Astrocyte (in vitro differentiated cells and primary cell): ENCODE measurements at places on chromosomes 16 and 17.

GRCh38 chr17:81365148-81365600 lies 30.1 kb upstream of the BAHCC1 start:
- no peaks in the 10 kb centered on the region for H3K36me3 ChIP-seq
- peak; percentile 72 for DNase-seq
- peaks cover 22% of the 10 kb centered on the region for H3K4me1 ChIP-seq
- H3K27me3 ChIP-seq: peaks cover 24% of the 10 kb centered on the region
- H3K4me3 ChIP-seq: peak overlapping the region; percentile 32

GRCh38 chr16:85274924-85275323 lies 162.7 kb upstream of the CIBAR2 start:
- no peak overlapping the region for H3K4me3 ChIP-seq
- H3K36me3 ChIP-seq: no peaks in the 10 kb centered on the region
- H3K27me3 ChIP-seq: no peaks in the 10 kb centered on the region
- DNase-seq: no peak
- no peak overlapping the region for H3K27ac ChIP-seq

DNA sequence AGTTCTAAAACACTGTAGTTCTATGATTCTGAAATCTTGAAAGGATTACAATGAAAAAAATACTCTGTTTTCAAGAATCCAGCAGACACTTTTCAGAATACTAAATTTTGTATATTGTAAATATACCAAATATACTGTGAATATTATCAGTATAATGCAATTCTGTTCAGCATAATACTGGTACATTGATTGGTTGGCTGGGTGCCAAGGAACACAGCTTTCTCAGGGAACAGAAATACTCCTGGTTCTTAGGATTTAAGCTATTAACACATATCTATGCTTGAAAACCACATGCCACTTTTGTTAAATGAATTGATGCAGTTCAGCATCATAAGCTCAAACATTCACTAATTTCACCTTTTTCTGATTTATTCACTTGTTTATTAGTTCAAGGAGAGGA lies 2.5 kb upstream of the GINS3 start:
- H3K4me1 ChIP-seq: no peaks in the 10 kb centered on the region
- peaks cover 3% of the 10 kb centered on the region for H3K27me3 ChIP-seq
- H3K36me3 ChIP-seq: no peaks in the 10 kb centered on the region
- no peak for DNase-seq
- no peak overlapping the region for H3K27ac ChIP-seq

- H3K4me3 ChIP-seq: no peak overlapping the region
- H3K36me3 ChIP-seq: no peaks in the 10 kb centered on the region
- no peak overlapping the region for H3K27ac ChIP-seq
- H3K4me1 ChIP-seq: no peaks in the 10 kb centered on the region
- no peak for DNase-seq
Observed at GRCh38 chr16:76396977-76397376, 119.8 kb downstream of the CNTNAP4 start.

DNA sequence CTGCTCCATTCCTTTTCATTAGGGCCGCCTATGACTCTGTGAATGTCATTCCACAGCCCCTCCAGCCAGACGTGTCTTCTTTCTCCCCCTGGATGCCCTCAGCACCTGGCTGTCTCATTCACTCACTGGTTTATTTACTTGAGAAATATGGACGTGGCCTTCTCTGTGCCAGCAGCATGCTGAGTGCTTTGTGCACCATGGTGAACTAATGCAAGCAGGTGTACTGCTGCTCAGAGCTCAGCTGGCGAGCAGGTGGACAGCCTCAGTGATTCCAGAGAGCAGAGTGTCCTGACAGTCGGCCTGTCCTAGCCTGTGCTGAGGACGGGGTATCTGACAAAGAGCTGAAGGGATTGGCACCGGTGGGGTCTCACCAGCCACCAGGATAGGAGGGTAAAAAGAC lies 96.7 kb downstream of the GNAO1 start:
- no peak overlapping the region for H3K27ac ChIP-seq
- H3K4me1 ChIP-seq: no peaks in the 10 kb centered on the region
- peaks cover 3% of the 10 kb centered on the region for H3K27me3 ChIP-seq
- no peak overlapping the region for H3K4me3 ChIP-seq
- DNase-seq: no peak

DNA sequence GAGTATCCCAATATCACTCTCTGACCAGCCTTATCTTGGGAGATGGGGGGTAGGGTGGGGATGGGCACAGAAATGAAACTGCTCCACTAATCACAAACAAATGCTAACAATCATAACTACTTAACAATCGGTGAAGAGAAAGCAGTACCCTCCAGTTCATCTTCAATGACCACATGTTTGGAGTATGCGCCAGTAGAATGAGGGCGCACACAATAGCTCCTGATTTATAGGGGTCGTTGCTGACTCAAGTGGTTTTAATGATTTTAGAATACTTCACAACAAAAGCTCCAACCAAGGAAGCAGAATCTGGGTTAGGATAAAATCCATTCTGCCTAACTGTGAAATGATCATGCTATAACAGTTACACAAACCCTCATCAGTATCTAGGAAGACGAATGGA lies 184.4 kb downstream of the AATF start:
- no peak overlapping the region for H3K27ac ChIP-seq
- no peak overlapping the region for H3K4me3 ChIP-seq
- no peak for DNase-seq

DNA sequence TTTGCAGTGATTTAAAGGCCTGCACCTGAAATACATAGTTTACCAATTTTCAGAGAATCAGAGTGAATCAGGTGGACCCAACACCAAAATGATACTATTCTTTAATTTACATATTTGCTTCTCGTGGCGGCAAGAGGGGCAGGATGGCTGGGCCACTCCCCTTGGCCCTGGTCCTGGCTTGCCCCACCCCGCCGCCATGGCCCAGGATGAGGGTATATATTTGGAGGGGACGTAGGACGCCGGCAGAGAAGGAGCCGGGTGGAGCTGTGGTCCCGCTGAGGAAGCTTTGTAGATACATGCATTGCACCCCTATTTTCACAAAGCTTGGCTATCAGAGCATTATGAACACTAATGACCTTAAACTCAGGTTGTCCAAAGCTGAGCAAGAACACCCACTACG lies 43.5 kb downstream of the EFCAB13 start:
- H3K4me1 ChIP-seq: no peaks in the 10 kb centered on the region
- H3K27me3 ChIP-seq: no peaks in the 10 kb centered on the region
- H3K27ac ChIP-seq: no peak overlapping the region
- no peak for DNase-seq
- no peak overlapping the region for H3K4me3 ChIP-seq

DNA sequence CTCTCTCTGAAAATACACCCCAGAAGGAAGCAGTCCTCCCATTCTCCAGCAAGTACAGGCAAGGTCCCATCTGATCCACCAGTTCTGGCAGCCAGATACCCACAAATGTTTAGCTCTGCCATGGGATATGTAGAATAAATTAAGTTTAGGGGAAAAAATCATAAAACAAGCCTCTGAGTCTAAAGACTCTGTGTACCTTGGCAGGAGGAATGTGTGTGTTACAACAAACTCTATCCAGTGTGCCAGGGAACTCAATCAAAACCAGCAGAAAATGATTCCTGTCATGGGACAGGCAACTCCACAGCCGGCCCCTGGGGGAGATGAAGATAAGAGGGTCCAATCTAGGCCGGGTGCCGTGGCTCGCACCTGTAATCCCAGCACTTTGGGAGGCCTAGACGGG lies 73.4 kb downstream of the MRM3 start:
- peaks cover 19% of the 10 kb centered on the region for H3K4me1 ChIP-seq
- no peaks in the 10 kb centered on the region for H3K36me3 ChIP-seq
- no peak for DNase-seq
- H3K27ac ChIP-seq: no peak overlapping the region
- no peaks in the 10 kb centered on the region for H3K27me3 ChIP-seq

- peaks cover 3% of the 10 kb centered on the region for H3K27me3 ChIP-seq
- no peaks in the 10 kb centered on the region for H3K36me3 ChIP-seq
- no peaks in the 10 kb centered on the region for H3K4me1 ChIP-seq
- no peak overlapping the region for H3K4me3 ChIP-seq
Observed at GRCh38 chr17:56130026-56130425, 23.2 kb upstream of the ANKFN1 start.

- H3K27me3 ChIP-seq: no peaks in the 10 kb centered on the region
- no peak overlapping the region for H3K4me3 ChIP-seq
- H3K4me1 ChIP-seq: no peaks in the 10 kb centered on the region
Observed at GRCh38 chr17:4519361-4519788, 20.7 kb downstream of the SPNS2 start.

GRCh38 chr16:75983741-75984381 lies 257.6 kb upstream of the CPHXL start:
- no peak for DNase-seq
- no peak overlapping the region for H3K4me3 ChIP-seq
- H3K36me3 ChIP-seq: no peaks in the 10 kb centered on the region
- no peak overlapping the region for H3K27ac ChIP-seq

- no peak overlapping the region for H3K4me3 ChIP-seq
- H3K4me1 ChIP-seq: no peaks in the 10 kb centered on the region
- no peak for DNase-seq
- no peak overlapping the region for H3K27ac ChIP-seq
- no peaks in the 10 kb centered on the region for H3K36me3 ChIP-seq
- peaks cover 27% of the 10 kb centered on the region for H3K27me3 ChIP-seq
Observed at GRCh38 chr16:86244936-86245335, 265.4 kb upstream of the FOXF1 start.

DNA sequence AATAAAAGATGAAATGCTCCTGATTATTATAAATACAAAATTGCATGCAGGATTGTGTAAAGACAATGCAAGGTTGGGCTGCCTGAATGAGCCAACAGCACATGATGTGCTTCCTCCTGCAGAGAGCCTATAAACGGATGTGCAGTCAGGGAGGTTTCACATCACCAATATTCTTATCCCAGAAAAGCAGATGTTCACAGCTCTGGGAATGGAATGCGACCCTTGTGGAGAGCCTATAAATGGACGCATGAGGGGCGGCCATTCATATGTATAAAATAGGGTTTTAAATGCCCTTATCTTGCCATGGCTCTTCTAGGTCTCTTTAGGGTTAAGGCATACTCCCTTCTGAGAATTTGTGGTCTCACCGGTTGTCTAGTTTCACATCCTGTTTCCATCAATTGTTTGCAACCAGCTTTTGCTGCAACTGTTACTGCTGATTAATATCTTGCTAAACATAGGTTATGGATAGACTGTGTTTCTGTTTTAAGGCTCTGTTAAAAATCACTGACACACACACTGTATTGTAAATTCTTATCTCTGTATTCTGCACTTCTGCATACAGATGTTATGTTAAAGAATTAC lies 31.9 kb downstream of the SLFN11 start:
- no peaks in the 10 kb centered on the region for H3K36me3 ChIP-seq
- no peak overlapping the region for H3K27ac ChIP-seq
- no peak overlapping the region for H3K4me3 ChIP-seq
- DNase-seq: no peak
- peaks cover 26% of the 10 kb centered on the region for H3K27me3 ChIP-seq
- H3K4me1 ChIP-seq: peaks cover 11% of the 10 kb centered on the region
